NCI-H226 (cell line): ENCODE measurements at places on chromosomes 7 and 10.

DNA sequence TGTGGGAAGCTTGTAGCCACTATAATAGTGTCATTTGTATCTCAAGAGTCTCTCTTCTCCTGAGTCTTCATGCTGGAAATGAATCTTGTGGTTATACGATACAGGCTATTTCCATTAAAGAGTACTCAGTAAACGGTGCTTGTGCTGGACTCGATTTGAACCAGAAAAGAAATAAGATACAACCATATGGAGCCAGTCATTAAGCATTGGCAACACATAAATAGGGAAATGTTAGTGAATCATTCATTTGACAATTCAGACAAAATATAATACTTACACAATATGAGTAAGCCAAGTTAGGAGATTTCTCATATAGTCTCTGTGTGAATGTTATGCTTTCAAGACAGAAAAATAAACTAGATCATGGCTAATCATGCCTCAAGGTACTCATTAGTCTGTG is 356.8 kb downstream of the PLXDC2 start:
- DNase-seq, result no peak

- peak; percentile 63 for DNase-seq
These were observed 22.1 kb upstream of the LMOD2 start for GRCh38 chr7:123633553-123633952.

GRCh38 chr10:63236113-63236935 is 103.2 kb downstream of the NRBF2 start:
- peak; percentile 81 for DNase-seq

- DNase-seq, result no peak
These were observed 586.6 kb downstream of the PTPRN2 start for GRCh38 chr7:158001003-158001402.

DNA sequence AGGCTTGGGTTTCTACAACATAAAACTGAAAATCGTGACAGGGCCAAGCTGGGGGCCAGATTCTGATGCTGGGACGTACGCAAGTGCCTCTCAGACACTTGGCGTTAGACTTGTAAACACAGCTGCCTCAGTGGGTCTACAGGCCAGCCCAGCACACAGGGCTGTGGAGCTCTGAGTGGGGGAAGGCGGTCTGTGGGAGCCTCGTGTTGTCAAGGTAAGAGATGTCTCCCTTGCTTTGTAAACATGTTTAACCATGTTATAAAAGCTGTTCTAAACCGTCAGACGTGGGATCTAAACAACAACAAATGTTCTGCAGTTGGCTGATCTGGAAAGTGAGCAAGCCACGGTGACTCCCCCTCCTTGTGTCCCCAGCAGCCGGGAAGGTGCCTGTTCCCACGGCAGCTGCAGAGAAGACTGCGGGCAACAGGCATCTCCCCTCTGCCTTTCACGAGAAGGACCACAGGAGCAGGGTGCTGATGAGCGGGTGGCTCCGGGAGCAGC is 67.8 kb downstream of the ZRANB1 start:
- DNase-seq, result no peak

DNA sequence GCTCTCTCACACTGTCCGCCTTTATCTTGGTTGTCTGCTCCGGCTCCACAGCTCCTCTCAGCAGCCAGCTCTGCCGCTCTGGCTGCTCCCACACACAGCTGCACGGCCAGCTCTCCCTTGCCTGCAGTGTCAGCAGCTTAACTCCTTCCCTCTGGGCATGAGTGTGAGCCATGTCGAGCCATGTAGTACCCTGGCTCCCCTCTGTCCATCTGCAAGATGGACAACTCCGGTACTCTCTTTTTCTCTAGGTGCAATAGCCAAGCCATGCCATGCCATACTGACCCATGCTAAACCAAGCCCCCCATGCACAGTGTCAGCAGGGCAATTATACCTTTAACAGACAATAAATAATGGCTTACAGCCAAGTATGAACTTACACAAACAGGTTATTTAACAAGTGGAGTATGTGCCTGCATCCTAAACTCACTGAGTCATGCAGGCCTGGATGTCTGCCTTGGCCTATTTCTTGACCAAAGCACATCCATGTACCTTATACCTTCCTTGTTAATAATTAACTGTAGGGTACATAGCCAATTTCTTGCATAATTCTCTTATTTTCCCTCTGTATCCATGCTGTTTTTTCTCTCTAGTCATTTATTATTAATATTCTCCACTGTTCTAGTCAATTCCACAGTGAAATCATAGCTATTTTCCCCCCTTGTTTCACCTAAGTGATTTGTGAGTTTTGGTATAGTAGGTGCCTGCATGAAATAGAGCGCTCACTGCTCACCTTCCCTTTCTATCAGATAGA is 170.9 kb downstream of the CDK14 start:
- peak; percentile 95 for DNase-seq

- DNase-seq, result no peak
These were observed 13.3 kb upstream of the ITGB8 start for GRCh38 chr7:20317413-20317812.

DNA sequence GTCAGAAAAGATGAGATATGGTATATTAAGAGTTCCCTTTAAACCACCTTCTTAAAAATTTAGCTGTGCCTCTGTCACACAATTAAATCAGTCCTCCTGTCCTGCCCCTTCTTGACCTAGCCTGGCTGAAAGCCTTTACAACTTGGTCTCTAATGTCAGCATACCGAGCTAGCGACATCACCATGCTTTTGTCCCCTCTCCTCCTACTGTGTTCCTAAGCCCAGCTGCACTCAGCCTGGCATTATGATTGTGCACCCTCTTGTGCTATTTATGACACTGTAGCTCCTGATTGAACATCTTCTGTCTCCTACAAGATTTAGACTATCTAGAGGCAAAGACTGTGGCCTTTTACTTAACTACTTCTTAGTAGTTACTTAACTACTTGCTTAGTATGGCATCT is 29.2 kb downstream of the TDRD1 start:
- no peak for DNase-seq

- DNase-seq, result no peak
These were observed 91.8 kb downstream of the RNLS start for GRCh38 chr10:88491314-88491713.

DNA sequence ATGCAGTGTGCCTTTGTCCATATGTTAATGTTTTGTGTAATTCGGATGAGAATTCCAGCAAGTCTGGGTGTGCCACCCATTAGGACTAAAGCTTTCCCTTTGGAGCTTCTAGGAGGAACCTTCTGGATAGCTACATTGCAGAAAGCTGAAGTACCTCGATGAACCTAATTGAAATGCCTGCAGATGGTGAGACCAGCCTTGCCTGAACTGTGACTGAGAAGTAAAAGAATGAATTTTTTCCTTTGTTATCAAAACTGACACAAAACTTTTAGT is 31.1 kb upstream of the FBXW4 start:
- no peak for DNase-seq

DNA sequence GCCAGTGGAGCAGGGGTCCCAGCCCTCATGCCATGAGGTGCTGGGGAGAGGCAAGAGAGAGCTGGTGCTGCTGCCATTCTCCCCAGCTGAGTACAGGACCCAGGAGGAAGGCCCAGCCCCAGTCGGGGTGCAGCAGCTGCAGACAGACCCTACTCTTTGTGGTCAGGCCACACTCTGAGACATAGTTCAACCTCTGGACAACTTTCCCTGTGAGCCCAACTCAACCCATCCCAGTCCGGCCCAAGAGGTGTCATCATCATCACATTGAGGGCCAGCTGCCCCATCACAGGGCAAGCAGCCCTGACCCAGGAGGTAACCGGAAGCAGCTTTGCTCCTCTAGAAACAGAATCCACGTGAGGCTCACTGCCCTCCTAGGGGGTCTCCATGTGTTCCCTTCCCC is 133.8 kb upstream of the KCNMA1 start:
- DNase-seq, result no peak

DNA sequence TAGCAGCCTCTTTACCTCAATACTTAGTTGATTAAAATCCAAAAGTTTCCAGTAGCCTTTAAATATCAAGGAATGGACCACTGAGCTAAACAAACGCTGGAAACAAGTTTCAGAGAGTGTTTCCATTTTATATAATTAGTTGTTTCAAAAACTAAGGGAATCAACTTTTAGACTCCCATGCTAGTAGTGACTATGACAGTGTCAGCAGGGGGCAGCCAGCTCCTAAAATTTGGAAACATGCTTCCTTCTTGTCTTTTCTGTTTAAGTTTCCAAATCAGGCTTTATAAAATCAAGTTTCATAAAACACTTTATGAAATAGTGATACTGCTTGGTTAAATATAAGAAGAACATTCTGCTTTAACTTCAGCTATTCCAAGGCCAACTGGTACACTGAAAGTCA is 138.2 kb upstream of the TMEM229A start:
- DNase-seq, result no peak

DNA sequence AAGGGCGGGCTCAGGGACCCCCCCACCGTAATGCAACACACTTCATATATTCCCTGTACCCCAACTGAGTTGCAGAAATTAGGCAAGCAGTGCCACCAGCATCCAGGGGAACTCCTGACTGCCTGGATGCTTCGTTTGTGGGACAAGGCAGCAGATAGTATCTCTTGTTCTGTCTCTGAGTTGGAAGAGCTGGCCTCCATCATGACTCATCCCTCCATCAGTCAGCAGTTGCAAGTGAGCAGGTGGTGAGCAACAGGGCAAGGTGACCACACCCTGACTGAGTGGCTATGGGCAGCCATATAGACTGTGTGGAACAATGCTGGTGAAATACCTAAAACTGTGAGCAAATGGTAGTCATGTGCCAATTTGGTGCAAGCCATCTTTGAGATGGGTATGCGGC is 22.8 kb upstream of the ADAMTS14 start:
- peak; percentile 73 for DNase-seq

GRCh38 chr7:37408291-37409228 is 40.1 kb downstream of the ELMO1 start:
- DNase-seq, result no peak

DNA sequence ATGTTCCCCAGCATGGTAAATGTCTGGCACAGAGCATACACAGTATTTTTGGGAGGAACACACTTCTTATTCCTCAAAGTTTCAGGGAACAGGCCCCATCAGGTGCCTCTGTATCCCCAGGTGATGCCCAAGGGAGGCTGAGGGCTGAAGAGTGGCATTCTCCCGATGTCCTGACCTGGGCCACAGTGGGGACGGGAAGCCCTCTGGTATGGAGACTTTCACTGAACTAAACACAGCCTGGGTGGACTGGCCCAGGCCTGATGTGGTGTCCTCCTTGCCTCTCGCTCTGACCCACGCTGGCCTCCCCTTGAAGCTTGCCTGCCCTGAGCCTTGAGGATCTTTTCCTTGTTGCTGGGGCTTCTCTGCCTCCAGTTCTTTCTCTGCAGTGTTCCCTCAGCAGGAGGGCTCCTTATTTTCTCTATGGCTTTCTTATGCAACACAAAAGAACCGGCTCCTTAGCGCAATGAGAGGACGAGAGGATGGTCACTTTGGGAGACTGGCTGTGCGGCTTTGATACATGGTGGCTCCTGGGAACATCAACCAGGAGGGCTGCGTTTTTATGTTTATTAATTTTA is 157.5 kb upstream of the TNS3 start:
- no peak for DNase-seq

DNA sequence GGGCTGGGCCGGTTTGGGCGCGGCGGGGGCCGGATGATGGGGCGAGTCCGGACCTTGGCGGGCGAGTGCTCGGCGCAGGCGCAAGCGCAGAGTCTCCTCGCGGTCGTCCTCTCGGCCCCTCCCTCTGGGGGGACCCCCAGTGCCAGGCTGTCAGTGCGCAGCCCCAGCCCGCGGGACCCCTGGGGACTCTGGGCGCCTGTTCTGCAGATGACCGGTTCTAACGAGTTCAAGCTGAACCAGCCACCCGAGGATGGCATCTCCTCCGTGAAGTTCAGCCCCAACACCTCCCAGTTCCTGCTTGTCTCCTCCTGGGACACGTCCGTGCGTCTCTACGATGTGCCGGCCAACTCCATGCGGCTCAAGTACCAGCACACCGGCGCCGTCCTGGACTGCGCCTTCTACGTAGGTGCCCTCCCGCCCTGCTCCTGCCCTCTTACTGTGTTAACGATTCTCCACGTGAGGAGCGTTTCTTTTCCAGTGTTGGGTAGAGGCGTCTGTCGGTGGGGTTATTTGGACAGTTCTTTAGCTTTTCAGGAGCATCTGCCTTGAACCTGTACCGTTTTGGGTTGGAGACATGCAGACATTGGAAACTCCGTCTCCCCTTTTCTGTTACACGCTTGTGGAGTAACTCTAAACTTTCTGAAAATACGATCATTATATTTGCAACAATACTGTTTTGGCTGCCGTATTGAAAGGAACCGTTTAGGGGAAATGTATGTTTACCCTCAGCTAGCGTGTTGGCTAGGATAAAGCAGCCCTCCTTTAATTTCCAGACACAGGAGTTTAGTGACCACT is 706 bp downstream of the BUB3 start:
- peak; percentile 39 for DNase-seq

- DNase-seq, result no peak
These were observed 34.5 kb upstream of the ING3 start for GRCh38 chr7:120916121-120916520.

- no peak for DNase-seq
These were observed 947 bp downstream of the HOXA3 start for GRCh38 chr7:27151341-27151930.

GRCh38 chr7:106258789-106259188 is 26.0 kb downstream of the NAMPT start:
- DNase-seq, result no peak

DNA sequence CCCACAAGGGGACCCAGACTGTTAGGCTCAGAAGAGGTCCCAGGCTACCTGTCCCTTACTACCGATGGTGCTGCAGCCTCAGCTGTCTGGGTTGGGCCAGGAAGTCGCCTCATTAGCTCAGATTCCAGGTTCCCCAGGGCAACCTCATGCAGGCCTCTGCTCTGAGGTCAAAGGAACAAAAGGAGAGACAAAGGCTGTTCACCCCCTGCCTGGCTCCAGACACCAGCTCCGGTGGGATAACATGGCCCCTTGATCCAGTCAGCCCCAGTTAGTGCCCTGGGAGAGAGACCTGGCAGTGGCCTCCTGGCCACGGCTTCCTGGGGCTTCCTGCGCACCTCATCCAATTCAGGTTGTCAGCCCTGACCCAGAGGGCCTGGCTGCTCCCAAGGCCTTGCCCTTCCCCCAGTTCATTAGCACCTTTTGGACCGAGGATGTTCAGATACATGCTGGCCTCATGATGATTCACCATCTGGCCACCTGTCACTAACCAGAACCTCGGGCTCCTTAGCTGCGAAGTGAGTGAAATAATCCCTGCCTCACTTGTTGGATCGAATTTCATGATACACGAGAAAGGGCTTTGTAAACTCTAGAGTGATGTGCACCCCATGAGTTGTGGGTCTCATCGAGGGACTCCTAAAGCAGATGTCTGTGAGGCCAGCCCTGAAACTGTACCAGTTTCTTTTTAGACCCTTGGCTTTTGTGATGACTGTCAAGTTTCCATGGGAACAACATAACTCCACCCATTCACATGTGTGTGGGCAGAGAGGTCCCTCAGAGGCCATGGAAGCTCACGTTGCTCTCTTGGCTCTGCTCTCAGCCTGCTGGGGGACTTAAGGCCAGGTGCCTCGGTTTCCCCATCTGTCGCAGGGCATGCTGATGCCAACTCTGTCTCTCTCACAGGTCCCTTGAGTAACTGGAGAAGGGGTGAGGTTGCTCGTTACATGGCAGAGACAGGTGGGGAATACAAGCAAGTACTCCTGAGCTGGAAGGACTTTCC is 79.5 kb upstream of the PCBD1 start:
- no peak for DNase-seq

- no peak for DNase-seq
These were observed 176.1 kb upstream of the KLF6 start for GRCh38 chr10:3961082-3961481.

GRCh38 chr7:128701062-128701785 is 29.1 kb downstream of the GARIN1A start:
- no peak for DNase-seq
